ENCODE measurements at places on chromosomes 2 and 18.

DNA sequence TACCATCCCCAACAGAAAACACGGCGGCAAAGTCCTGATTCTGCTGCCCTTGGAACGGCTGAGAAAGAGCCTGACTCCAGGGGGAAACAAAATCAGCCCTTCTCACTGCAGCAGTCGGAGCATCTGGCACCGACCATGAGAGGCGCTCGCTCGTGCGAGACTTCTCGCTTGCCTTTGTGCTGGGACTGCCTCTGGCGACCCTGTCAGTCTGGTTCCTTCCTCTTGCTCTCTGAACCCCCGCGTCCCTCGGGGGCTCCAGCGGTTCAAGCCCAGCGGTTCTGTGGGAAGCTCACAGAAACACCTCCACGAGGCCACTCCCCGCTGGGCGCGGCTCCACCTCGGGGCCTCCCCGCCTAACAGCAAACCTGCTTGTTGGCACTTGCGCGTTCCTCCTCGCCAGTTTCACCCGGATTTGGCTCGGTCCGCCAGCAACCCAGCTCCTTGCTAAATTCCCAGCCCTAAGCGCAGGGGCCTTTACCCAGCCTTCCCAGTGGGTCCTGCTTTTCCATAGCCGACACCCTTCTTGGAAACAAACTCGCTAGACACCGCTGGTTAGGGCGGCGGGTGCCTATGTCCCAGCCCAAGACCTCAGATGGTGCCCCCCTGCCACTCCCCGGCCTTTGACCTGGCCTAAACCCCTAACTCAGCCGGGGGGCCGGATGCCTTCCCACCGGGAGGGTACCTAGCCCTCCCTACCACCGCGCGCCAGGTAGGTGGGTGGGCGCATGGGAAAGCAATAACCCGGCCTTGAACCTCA, 2.2 kb downstream of the RND3 start:
- DNase-seq: peak; percentile 73

GRCh38 chr18:50266248-50266704, at the start of gene CFAP53:
TSS of gene CFAP53 (minus strand) at chr18:50266495. CDS start at chr18:50266404, 91 bp downstream.
- peak; percentile 87 for DNase-seq

DNA sequence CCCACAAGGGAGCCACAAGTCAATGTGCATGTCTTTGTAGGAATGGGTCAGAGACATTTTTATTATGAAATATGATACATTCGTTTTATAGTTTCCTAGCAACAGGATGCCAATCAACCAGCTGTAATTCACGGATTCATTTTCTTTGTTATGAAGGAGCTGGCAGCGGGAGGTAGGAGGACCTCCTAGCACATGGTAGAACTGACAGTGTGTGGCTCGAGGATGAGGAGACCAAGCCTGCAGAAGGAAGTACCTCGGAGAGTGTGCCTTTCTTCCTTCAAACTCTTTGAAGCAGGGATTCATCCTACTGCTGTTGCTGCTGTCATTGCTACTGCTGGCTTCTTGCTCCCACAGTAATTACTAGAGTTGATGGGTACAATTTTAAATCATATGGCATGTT, 504.8 kb upstream of the KLHL29 start:
- no peak for DNase-seq

- DNase-seq: peak; percentile 53
Observed at GRCh38 chr2:200728630-200729029, 83.1 kb upstream of the BZW1 start.

- DNase-seq: no peak
Observed at GRCh38 chr2:78646533-78647364, 378.8 kb upstream of the REG3G start.

- DNase-seq: peak; percentile 51
Observed at GRCh38 chr2:60408207-60408606, 145.2 kb downstream of the BCL11A start.

DNA sequence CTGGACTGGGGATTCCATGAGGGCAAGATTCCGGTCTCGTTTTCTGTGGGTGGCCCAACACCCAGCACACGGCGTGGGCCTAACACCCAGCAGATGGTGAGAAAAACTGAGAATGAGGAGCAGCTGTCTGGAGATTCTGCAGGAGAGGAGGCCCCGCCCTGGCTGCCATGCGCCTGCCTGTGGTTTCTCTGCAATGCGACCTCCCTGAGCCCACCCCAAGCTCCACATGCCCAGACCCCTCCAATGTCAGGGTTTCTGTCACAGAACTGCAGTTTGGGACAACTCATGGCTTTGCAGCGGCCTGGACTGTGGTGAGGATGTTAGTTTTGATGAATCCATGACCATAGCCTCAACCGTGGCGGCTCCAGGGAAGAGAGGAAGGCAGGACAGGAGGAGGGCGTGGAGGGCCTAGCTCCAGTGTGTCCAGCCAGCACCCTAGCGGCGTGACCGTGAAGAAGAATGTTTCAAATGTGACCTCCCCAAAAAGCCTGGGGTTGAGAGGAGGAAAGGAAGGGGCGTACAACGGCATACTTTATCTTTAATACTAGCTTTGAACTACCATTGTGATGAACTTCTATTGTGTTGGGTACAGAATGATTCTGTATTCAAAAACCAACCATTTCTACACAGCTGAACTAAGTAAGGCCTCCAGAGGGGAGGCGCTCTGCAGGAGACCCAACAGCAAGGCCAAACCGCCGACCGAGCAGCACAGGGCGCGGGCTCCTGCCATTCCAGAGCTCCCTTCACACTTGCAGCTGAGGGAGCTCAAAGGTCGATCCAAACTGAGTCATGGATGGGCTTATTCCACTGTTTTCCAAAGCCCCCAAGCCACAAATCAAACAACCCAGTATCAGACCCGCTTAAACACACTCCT, 3.4 kb downstream of the PXDN start:
- DNase-seq: peak; percentile 27

GRCh38 chr18:67363694-67364093, 152.8 kb downstream of the DSEL start:
- DNase-seq: no peak

GRCh38 chr2:37873229-37873628, 51.9 kb upstream of the RMDN2 start:
- no peak for DNase-seq

DNA sequence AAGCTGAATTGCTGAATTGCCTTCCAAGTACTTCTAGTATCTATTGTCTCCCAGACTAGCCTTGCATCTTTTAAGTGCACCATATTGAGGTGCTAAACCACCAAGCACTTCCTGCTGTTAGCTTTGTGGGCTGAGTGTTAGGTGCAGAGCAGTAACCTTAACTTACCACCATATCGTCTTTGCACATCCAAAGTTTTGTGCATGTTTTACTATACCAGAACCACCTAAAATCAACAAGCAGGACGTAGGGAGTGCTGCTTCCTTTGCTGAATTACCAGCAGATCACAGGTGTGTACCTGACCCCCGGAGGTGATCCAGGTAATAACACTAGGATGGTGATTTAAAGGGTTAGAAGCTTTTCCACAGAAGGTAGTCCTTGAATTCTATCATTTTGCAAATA, 359.9 kb upstream of the HNRNPA3 start:
- no peak for DNase-seq

GRCh38 chr18:67151366-67151765, 365.2 kb downstream of the DSEL start:
- DNase-seq: no peak

DNA sequence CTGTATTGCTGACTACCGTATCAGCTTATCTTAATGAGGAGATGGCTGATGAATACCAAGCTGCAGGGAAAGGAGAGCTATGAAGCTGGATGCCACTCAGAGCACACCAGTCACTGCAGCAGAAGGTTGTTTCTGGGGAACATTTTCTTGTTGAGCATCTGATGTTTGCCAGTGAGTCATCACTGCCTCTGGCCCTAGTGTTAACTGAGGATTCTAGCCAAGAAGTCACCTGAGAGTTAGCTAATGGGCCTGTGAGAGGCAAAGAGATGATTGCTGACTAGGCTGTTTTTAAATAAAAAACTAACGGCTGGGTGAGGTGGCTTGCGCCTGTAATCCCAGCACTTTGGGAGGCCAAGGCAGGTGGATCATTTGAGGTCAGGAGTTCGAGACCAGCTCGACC, 37.9 kb downstream of the CCDC150 start:
- peak; percentile 12 for DNase-seq

- DNase-seq: no peak
Observed at GRCh38 chr2:212904646-212905045, 246.8 kb downstream of the IKZF2 start.

- DNase-seq: no peak
Observed at GRCh38 chr18:62450175-62450545, 72.7 kb upstream of the ZCCHC2 start.

GRCh38 chr18:8559612-8560186, 49.5 kb upstream of the RAB12 start:
- DNase-seq: peak; percentile 2

DNA sequence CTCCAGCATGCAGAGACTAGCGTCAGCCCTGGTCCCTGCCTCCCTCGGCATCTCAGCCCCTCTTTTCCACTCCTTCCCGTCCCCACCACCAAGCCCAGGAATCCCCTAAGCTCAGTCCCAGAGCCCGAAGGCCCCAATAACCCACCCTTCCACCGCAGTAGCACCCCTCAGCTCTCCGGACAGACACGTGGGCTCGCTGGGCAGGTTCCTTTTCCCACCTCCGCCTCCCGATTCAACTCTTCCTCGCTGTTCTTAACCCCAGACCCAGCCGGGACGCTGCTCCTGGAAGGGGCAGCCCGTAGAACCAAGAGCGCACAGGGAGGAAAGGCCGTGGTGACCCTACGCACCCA, 1.4 kb downstream of the IHH start:
- no peak for DNase-seq

GRCh38 chr18:49172246-49172645, 221.5 kb upstream of the SMAD7 start:
- peak; percentile 21 for DNase-seq

- peak; percentile 85 for DNase-seq
Observed at GRCh38 chr2:193966590-193966989, 1690.4 kb upstream of the SLC39A10 start.

- DNase-seq: no peak
Observed at GRCh38 chr2:151120011-151120410, 141.7 kb downstream of the RBM43 start.

- no peak for DNase-seq
Observed at GRCh38 chr18:67553437-67553836, 36.9 kb upstream of the DSEL start.

- no peak for DNase-seq
Observed at GRCh38 chr2:191263050-191263449, 17.8 kb downstream of the MYO1B start.

GRCh38 chr2:214107726-214108125, 303.1 kb upstream of the VWC2L start:
- DNase-seq: no peak

DNA sequence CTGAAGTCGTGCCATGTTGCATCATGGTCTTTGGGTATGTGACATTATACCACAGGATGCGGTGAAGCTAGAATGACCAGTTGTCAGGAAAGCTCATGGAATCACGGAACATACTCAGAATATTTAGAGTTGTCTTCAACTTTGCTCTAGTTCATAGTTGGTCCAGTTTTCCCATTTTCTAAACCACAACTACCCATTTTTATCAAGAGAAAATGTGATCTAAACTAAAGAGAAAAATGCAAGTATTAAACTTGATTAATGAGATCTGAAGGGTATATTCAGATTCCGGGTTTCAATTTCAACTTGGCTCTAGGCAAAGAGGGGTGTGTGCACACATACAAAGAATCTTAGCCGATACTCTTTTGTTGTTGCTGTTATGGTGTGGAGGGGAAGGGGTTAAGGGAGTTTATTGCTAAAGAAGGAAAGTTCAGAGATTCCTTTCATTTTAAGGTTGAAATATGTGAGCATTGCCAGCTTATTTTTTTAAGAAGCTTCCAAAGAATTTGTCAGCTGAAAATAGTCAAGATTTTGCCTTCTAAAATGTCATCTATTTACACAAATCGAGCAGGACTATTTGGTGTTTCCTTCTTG, 516.6 kb upstream of the ZEB2 start:
- no peak for DNase-seq

GRCh38 chr2:31736695-31737454, 156.1 kb upstream of the SRD5A2 start:
- no peak for DNase-seq

- DNase-seq: no peak
Observed at GRCh38 chr2:217125014-217125413, 265.1 kb upstream of the TNP1 start.

GRCh38 chr2:203730076-203730729, 23.8 kb downstream of the CD28 start:
- DNase-seq: no peak

DNA sequence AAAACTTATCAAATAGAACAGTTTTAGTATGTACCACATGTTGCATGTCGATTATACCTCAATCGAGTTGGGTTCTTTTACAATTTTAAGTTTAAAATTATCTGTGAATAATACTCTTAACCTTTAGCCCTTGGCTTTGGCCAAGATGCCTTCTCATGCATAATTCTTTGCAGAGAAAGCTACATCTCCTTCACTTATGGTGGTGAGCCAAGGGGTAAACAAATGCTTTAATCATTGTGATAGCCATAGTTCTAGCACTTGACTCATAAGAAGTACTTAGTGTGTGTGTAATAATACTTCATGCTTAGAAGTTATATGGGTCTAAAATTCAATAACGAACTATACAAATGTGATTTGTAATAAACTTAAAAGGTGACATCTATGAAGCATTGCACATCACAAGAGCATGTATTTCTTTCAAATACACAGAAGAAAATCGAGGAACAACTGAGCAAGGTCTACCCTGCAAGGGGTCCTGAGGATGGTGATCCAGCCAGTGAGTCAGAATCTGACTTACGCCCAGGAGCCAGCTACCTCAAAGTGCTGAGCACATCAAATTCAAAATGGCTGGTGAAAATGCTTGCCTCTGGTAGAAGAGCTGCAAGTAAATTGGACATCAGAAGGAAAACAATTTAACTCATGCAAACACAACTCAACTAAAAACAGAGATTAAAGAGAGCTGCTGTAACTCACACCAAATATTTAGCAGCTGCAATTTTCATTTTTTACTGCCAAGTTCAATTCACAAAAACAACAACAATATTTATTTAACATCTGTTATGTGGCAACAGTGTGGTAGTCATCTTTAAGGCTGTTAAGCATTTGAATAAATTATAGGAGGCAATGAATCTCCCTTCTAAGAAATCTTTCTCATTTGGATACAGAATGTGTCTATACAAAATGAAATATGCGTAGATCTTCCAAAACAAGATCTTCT, 23.8 kb upstream of the TTC39C start:
- DNase-seq: no peak

- no peak for DNase-seq
Observed at GRCh38 chr18:1806884-1807615, 764.3 kb downstream of the METTL4 start.

DNA sequence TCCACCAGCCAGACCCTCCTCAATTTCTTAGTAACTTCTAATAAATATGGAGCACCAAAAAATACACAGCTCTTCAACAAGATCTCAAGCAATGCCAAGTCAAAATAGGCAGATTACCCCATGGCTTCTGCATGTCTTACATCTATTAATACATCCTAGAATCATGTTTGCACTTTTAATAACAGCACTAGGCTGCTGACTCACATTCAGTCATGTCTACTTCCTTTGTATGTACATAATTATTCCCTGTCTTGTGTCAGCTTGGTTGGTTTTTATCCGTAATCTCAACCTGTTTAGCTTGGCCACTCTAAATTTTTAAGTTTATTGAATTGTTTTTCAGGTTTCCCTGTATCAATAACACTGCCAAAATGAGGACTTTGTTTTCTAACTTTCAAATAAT, 420.1 kb upstream of the ACVR2A start:
- no peak for DNase-seq
